ENCODE measurements at places on chromosomes 3 and 15. TPM values are rescaled to one million over a fixed set of nuclear protein-coding genes. Genes with fewer than 3 reads are reported as not detected.

Gene TIMP4
- total RNA-seq: not detected

Gene ACTRT3
- total RNA-seq: 1.8 TPM

Gene RTP3
- total RNA-seq: not detected

Gene CAMK1
- total RNA-seq: 8.2 TPM

Gene PLIN1
- total RNA-seq: not detected

Gene PRR20G
- total RNA-seq: not detected
